ENCODE measurements at places on chromosomes 4 and X.

GRCh38 chr4:108301545-108302251 lies 133.0 kb upstream of the LEF1 start:
- no peak for DNase-seq

GRCh38 chrX:30144971-30145731 lies 70.2 kb upstream of the MAGEB2 start:
- no peak for DNase-seq

GRCh38 chr4:149344436-149344835 lies 471.2 kb downstream of the IQCM start:
- DNase-seq, result no peak

GRCh38 chr4:141120036-141120593 lies 13.2 kb downstream of the RNF150 start:
- no peak for DNase-seq

GRCh38 chrX:17792826-17793225 lies 55.5 kb downstream of the SCML1 start:
- DNase-seq, result no peak

- no peak for DNase-seq
These were observed 50.1 kb downstream of the ADD1 start for GRCh38 chr4:2893772-2894171.

DNA sequence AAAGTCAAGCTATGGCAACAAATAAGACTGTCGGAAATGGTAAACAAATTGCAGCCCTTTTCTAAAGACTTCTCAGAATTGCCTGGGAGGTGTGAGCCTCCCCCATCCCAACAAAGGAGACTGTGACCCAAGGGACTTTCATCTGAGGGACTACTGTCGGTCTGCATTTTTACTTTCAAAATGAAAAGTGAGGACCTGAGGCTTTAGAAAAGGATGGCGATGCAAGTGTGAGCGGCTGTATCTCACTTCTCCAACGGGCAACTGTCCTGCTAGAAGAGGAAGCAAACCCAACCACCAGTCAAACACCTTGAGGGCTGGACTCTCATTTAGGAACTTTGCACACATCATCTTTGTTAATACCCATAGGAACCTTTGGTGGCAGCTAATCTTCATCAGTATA lies 62.6 kb upstream of the CLNK start:
- no peak for DNase-seq

DNA sequence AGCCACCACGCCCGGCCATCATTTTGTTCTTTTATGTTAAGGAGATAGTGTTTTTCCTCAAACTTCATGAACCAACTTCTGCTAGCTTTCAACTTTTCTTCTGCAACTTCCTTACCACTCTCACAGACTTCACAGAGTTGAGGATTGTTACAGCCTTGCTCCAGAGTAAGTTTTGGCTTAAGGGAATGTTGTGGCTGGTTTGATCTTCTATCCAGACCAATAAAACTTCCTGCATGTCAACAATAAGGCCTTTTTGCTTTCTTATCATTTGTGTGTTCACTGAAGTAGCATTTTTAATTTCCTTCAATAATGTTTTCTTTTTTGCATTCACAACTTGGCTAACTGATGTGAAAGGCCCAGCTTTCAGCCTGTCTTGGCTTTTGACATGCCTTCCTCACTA lies 12.7 kb upstream of the TET2 start:
- no peak for DNase-seq

DNA sequence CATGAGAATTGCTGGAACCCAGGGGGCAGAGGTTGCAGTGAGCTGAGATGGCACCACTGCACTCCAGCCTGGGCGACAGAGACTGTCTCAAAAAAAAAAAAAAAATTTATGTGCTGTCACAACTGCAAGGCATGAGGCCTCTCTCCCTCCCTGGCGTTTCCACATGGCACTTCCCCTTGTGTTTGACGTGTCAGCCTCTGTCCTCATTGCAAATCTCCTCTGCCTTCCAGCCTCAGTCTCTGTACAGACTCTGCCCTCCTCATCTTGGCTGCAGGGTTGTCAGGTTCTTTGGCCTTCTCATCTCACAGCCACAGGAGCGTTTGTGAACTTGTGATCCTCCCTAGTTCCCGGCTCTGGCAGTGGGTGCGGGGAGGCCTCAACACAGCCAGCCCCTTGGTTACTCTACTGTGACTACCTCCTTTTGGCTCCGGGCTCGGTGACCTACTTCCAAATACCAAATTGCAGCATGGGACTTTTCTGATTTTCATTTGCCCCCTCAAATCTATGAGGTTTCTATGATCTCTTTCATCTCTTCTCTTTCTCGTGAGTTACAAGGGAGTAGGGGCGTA lies 250.0 kb downstream of the CBR4 start:
- DNase-seq, result no peak

GRCh38 chr4:190014771-190015537 lies 12.1 kb downstream of the FRG2 start:
- no peak for DNase-seq

DNA sequence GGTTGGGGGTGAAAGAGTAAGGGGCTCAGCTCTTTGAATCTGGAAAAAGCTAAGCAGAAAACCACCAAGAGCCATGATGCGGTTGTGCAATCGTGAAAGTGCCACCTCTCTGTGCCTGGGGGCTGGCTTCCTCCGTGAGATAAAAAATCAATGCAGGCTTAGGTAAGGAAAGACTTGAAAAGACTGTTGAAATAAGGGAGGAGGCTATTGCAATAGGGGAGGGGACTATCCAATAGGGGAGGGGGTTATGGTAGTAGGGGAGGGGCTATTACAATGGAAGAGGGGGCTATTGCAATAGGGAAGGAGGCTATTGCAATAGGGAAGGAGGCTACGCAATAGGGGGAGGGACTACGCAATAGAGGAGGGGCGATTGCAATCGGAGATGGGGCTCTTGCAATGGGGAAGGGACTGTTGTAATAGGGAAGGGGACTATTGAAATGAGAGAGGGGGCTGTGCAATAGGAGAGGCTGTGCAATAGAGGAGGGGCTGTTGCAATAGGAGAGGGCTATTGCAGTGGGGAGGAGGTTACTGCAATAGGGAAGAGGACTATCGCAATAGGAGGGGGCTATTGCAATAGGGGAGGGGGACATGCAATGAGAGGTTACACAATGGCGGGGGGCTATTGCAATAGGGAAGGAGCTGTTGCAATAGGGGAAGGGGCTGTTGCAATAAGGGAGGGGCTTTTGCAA lies 162.3 kb upstream of the PSAPL1 start:
- DNase-seq, result no peak

- no peak for DNase-seq
These were observed 39.8 kb downstream of the GRIA3 start for GRCh38 chrX:123223859-123224258.

DNA sequence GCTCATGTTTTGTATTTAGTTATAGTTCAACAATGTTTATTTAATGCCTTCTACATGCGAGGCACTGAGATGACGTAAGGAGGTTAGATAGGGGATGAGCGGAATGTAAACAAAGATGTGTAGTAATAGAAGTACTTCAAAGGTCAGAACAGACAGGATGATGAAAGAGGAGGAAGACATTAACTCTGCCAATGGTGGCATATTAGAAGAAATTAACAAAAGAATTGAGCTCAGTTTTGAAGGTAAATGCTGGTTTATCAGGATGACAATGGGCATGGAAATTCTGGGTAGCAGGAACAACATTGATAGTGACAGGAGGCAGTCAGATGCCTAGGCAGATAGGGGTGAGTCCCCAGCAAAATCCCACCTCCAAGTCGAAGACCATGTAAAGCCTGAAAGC lies 62.3 kb upstream of the PGRMC2 start:
- DNase-seq, result no peak

GRCh38 chr4:167079762-167080161 lies 154.5 kb downstream of the SPOCK3 start:
- no peak for DNase-seq

- DNase-seq, result peak; percentile 64
These were observed 29.5 kb downstream of the SH3TC1 start for GRCh38 chr4:8228319-8229250.

DNA sequence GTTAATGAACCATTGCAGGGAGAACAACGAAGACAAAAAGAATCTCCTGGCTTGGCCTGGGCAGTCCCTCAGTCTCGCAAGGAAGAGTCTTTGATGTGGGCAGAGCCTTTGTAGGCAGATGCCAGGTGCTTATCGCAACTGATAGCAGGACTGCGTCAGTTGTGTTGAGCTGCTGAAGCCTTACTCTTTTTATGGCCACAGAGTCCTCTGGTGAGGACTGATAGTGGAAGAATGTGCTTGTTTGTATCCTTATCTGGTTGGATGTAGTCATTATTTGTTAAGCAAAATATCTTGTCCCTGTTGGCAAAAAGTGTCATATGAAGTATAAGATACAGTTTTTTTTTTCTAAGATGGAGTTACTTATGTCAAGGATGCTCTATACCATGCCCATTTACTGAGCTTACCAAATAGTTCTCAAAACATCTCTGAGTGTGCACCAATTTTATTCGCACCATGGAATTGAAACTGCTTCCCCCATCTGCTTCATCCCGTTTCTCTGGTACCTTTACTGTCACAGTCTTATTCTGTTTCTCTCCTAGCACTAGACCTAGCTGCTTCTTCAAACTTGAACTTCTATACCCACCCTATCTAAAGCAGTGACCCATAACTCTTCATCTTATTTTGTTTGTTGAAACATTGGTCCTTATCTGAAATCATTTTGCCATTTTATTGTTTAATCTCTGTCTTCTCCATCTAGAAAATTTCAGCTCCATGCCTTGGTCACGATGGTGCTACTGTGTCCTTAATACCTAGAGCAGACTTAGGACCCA lies 47.0 kb upstream of the SPRY1 start:
- DNase-seq, result no peak

GRCh38 chr4:114037988-114038387 lies 58.5 kb upstream of the ARSJ start:
- no peak for DNase-seq

- DNase-seq, result no peak
These were observed 42.9 kb downstream of the RBM47 start for GRCh38 chr4:40586729-40587128.

DNA sequence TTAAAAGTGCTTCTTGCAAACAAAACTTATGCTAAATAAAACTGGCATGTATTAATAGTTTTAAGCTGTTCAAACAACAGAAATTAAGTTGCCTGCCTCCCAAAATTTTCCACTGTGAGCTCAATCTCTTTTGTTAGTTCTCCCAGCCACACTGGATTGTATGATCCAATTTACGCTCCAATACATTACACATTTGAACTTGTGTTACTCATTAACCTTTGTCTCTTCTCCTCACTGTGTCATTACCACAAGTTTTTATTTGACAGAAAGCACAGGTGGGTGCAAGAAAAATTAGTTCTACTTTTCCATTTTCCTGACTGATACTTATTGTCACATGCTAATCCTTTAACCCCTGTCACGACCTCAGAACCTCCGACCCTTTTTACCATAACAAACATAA lies 55.5 kb downstream of the SHISA3 start:
- DNase-seq, result no peak

GRCh38 chrX:69991685-69992084 lies 58.1 kb downstream of the AWAT2 start:
- DNase-seq, result no peak

GRCh38 chr4:186104114-186104889 lies at the start of gene FAM149A:
FAM149A (plus strand) TSS chr4:186104704.
- DNase-seq, result peak; percentile 24

DNA sequence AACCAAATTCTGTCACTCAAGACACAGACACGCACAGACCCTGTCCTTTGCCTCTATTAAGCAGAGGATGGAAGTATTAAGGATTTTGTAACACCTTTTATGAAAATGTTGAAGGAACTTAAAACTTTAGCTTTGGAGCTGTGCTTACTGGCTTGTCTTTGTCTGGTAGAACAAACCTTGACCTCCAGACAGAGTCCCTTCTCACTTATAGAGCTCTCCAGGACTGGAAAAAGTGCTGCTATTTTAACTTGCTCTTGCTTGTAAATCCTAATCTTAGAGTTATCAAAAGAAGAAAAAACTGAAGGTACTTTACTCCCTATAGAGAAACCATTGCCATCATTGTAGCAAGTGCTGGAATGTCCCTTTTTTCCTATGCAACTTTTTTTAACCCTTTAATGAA lies 215.7 kb downstream of the GC start:
- no peak for DNase-seq

GRCh38 chr4:139735381-139736273 lies 70.0 kb downstream of the MGST2 start:
- peak; percentile 43 for DNase-seq

Measured in hypothalamus (tissue), 51 donors.